Aortic smooth muscle cell (primary cell): ENCODE measurements at places on chromosomes 5 and 9. TPM values are rescaled to one million over a fixed set of nuclear protein-coding genes. Genes with fewer than 3 reads are reported as not detected.

The NRARP gene
- 0.25 and 0.53 TPM in 2 replicates for total RNA-seq

The DPM2 gene
- 9.6 and 11.1 TPM in 2 replicates for total RNA-seq

The ZNF618 gene
- 11.6 and 14.4 TPM in 2 replicates for total RNA-seq

The ITGA2 gene
- total RNA-seq, result 88.0 and 113 TPM in 2 replicates

The FBP2 gene
- 0.06 TPM in 1 of 2 replicates, not detected in the other for total RNA-seq

The PCDHGA9 gene
- total RNA-seq, result 2.9 and 5.7 TPM in 2 replicates
